ENCODE measurements at places on chromosomes 2 and 18. TPM values are rescaled to one million over a fixed set of nuclear protein-coding genes. Genes with fewer than 3 reads are reported as not detected.
A peak's percentile ranks its signal among the peaks of the same experiment; 100 is the strongest.

DNA sequence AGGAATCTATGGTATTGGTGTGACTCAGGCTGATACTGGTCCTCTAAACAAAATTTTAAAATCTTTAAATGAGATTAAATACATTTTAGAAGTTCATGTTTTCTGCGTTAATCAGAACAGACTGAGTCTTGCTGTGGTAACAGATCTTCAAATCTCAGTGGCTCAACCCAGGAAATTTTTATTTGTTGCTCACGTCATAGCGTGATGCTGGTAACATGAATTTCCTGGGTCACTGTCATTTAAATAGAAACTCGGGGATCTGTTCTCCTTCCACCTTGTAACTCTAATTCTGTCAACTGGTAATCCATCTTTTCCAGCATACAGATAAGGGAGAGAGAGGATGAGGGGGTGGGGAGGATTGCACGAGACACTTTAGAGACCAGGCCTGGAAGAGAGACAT lies 90.0 kb downstream of the CDC42EP3 start:
- DNase-seq = no peak

DNA sequence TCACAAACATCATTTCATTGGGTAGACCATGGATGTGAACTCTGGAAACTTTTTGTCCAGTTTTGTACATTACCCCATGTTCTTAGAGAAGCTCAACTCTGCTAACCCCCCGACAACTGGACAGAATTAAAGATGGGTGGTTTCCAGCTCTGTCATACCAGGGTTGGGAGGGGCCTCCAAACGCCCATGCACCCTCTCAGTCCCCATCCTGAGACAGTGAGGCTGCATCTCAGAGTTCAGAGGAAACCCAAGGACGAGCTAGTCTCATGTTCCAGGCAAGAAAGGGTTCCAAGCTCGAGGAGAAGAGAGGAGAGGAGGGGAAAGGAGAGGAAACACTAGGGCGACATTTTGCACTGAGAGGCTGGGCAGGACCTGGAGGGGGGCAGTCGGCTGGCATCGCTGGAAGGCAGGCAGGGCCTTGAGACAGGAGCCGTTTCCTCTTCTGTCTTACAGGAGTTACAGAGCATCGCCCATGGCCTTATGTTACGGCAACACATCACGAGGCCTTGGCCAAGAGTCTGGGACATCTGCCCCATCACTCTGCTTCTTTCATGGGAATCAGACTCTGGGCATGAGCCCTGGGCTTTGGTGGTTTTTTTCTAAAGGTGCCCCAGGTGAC lies 16.4 kb downstream of the MAL start:
- DNase-seq = no peak

- DNase-seq = no peak
Observed at GRCh38 chr2:20668451-20668850, 1.5 kb downstream of the GDF7 start.

DNA sequence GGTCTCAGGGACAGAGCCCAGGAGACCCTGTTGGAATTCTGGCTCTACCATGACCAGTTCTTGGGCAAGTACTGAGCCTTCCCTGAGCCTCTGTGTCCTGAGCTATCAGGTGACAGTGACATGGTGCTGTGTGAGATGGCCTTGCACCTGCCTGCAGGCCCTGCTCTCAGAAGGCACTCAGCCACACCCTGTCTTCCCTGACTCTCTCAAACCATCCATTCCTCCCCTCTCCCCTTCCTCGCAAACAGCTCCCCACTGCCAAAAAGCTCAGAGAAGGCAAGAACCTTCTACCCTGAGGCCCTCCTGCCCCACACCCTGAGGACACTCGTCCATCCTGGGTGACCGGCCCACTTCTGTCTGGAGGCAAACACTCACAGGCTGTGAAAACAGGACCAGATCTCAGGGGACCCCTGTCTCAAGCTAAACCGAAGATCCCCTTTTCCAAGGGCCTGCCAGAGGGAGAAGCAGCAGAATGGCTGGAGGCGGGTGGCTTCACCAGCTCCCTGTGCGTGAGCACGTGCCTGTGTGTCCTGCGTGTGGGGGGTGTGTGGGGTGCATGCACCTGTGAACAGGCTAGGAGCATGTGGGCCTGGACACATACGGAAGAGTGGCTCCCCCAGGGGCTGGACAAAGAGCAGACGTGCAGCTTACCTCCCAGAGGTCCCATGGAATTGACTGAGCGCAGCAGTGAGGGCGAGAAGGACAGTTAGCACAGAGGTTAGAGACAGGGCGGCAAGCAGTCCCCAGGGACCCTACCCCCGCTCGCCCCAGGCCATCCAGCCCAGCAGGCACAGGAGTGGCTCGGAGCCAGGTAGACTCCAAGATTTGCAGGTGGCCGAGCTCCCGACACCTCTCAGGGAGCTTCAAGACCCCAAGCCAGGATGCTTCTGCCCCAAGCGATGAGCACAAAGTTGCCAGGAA lies 53.9 kb downstream of the BIN1 start:
- DNase-seq = no peak

DQX1 gene
- 17.9 TPM for total RNA-seq

GRCh38 chr2:83859553-83859952 lies 599.5 kb downstream of the SUCLG1 start:
- no peak for DNase-seq

DNA sequence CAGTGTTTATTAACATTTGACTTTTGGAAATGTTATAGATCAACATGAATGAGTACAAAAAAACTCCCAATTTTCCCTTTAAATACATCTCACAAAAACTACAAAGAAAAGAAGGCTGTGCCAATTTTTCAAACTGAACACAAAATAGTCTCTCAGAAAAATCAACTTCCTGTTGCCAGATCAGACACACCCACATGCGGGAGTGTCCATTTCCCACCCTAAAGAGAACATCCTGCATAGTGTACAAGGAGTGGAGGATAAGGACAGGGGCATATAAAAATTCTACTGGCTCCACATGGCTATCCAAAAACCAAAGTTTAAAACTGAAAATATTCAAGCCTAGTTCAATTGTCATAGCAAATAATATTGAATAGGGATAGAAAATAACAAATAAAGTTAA lies 165.3 kb downstream of the ATAD2B start:
- no peak for DNase-seq

- peak; percentile 83 for DNase-seq
Observed at GRCh38 chr2:109674894-109675534, 60.9 kb downstream of the SOWAHC start.

NYAP2 gene
- 0.09 TPM for total RNA-seq

Measured in mucosa of descending colon (tissue), 3 donors.